Activated CD4-positive, alpha-beta T cell treated with anti-CD3 and anti-CD28 coated beads for 48 hours (primary cell): ENCODE measurements at places on chromosomes 4 and X.

GRCh38 chrX:70508296-70508911 is 63.8 kb downstream of the DLG3 start:
- DNase-seq, result peak; percentile 26

DNA sequence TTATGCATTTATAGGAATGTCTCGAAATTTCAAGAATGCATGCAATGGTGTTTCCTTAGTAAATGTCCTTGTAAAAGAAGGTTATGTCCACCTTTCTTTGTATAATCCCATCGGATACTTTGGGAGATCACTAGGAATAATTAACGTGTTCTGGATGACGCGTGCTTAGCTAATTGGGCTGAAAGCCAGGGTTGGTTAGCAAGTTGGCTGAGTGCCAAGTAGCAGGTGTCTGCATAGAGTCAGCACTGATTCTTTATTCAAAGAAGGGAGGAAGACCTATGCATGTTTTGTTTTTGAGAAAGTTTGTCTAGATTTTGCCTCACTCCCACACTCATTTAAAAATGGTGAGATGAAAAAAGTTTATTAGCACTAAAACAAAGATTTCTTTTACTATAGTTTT is 144.6 kb downstream of the SOX3 start:
- no peak for DNase-seq

- DNase-seq, result no peak
Measured at GRCh38 chr4:113028074-113028473, 21.4 kb upstream of the ANK2 start.

DNA sequence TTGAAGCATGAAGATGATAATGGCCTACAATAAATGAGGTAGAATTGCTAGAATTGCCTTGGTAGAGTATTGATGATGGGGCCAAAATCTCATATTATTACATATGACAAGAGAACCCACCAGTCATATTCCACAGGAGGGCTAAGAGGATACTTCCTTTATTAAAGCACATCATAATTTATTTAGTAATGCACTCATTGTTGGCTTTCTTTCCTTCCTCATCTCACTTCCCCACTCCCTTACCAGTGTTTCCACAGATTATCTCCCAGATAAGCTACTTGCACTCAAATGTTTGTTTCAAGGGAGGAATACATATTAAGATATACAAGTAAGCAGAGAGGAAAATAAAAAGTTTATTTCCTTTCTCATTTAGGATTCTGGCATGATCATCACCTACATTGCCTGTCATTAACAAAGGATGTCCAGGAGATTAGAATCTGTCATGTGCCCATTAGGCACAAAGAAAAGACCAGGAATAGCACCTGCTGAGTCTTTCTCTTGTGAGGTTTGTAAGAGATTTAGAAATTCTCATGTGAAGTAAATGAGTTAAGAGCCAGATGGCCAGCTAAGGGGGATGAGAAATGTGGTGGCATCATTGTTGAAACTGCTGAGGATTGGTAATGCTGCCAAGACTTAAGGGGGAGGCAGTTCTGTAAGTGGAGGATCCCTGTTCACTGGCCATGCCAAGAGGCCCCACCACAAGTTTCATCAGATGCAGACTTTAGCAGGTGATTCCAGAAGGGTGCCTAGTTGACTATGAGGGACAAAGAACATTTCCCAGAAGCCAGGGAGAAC is 52.4 kb upstream of the PRDM8 start:
- DNase-seq, result no peak

DNA sequence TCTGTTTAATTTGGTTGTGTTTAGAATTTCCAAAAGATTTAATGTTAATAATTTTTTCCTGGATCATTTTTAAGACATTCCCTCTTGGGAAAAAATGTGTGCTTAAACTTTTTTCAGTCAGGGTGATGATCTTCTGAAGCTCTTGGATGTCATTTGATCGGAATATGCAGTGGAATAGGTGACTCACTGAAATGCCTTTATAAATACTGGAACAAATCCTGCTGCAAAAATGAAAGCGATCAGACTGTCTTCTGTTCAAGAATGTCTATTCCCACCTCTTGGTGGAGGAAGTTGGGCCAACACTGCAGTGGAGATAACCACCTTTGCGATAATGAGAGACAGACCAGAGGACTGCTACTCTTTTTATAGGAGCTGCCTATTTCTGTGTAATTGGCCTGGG is 46.7 kb downstream of the LARP1B start:
- DNase-seq, result no peak

DNA sequence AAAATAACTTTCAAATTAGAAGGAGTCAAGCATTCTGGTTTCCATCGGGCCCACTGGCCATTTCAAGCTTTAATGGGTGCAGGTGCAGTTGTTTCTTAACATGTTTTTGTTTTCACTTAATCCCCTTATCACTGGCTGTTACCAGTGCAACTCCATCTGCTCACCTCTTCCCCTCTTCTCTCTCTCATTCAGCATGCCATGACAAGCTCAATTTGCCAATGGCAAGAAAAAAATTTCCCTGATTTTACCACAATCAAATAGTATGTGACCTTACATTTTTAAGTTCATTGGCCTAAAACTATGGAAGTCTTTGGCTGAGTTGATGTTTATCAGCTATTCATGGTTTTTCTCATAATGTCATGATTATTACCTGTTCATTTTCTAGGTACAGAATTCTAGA is 299.1 kb upstream of the BMP3 start:
- no peak for DNase-seq

GRCh38 chr4:128358913-128359279 is 71.3 kb upstream of the PGRMC2 start:
- no peak for DNase-seq

DNA sequence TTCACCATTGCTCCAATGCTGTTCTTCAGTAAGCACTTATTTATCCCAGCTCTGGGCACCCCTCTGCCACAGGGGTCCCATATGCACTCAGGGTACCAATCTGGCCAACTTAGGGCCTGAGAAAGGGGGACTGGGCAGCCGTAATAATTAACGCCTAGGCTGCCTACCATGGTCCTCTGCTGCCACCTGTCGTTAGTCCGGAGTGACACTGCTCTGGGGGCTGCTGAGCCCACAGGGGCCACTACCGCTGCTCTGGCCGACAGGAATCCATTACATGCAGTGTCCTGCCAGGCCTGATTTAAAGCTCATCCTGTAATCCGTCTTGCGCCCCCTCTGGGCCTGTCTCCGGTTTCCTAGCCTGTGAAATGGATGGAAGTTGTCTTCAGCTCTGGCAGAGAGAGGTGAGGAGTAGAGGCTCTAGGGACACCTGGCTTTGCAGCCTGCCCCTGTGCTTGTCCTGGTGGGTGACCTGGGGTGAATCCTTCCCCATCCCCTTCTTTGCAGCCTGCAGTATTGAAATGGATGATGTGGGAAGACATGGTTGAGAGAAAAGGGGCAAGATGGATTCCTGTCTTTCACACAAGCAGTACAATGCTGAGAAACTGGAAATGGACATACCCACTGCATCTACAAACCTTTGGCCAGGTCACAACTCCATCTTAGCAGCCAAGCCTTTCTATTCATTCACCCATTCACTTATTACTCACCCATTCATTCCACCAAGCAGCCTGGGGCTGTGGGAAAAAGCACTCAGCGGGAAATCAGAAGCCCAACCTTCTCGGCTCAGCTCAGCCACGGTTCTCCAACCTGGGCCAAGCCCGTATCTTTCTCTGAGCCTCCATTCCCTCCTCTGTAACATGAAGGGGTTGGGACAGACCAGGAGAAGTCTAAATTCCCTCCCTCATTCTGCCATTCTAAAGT is 116.3 kb upstream of the NALF2 start:
- peak; percentile 47 for DNase-seq

GRCh38 chr4:122479935-122480416 is 23.5 kb upstream of the IL2 start:
- no peak for DNase-seq

DNA sequence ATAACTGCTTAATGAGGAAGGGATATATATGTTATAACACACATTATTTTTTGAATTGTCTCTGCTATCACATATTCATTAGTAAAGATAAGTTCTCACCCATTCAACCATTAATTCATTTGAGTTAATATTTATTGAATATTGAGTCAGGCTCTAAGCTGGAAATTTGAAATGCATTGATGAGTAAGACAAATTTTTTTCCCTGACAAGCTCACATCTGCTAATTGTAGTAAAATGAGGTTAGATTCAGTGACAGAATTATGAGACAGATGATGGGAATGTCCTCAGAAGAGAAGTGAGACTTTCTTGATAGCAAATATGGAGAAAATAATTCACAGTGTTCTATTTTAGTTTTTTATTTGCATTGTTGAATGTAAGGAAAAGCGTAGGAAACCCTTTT is 194.3 kb downstream of the SLC4A4 start:
- DNase-seq, result no peak

GRCh38 chr4:85717351-85717750 is 242.4 kb downstream of the ARHGAP24 start:
- no peak for DNase-seq

GRCh38 chr4:140826701-140827027 is 70.5 kb upstream of the TBC1D9 start:
- DNase-seq, result no peak

DNA sequence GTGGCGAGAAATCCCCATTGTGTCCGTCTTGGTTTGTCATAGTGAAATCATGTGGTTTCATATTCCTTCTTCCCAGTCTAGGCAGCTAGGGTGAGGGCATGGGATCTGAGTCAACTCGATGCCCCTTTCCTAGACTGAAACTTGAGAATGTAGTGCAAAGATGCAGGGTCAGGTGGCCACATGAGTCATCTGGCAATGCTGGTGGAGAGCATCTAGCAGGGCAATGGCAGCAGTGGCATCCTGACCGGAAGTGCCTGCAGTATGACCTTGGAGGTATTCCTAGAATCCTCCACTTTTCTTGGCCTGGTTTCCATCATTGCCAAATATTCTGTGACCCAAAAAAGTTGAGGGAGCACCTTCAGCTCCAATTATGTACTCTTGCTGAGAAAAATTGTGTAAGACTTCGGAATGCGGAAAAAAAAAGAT is 39.1 kb upstream of the TMEM184C start:
- DNase-seq, result no peak

DNA sequence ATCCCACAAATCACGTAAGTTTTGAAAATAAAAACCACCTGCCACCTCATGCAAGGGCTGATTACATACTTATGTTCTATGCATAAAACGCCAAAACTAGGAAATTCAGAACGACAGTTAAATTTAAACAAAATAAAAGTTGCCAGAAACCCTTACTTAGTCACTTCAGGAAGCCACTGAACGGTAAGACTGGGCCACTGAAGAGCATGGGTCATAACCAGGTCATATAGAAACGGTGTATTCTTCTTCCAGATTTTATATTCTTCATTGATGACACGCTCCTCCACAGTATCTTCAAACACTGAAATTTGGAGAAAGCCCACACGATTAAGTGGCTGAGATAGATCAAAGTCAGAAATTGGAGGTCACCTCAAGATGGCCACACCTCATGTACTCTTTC is 1.2 kb downstream of the RBBP7 start:
- DNase-seq, result no peak

- no peak for DNase-seq
Measured at GRCh38 chr4:41745292-41746024, 3.1 kb downstream of the PHOX2B start.

GRCh38 chrX:727738-728621 is 97.4 kb downstream of the SHOX start:
- no peak for DNase-seq

- no peak for DNase-seq
Measured at GRCh38 chrX:9184211-9184610, 150.3 kb upstream of the FAM9B start.

- no peak for DNase-seq
Measured at GRCh38 chr4:185113340-185113739, 29.7 kb upstream of the SLC25A4 start.

DNA sequence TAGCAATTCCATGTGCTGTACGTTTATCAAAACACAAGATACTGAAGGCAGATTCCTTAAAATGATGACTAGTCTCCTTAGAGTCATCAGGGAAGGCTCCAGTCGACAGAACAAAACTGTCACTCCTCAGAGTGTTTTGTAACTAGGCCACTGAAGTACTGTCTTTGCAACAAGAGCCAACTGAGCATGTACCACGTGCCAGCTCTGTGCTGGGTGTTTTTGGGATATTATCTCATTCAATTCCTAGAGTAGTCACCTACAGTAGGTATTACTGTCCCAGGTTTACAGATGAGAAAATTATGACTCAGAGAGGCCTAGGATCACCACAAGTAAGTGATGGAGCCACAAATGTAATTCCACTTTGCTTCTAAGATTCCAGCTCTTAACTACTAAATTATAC is 18.3 kb upstream of the NUP54 start:
- DNase-seq, result no peak

GRCh38 chr4:182904211-182904761 is 12.9 kb downstream of the DCTD start:
- DNase-seq, result no peak

- DNase-seq, result no peak
Measured at GRCh38 chrX:100341142-100341510, 68.9 kb downstream of the PCDH19 start.
